ENCODE measurements at places on chromosomes 6 and 20.

DNA sequence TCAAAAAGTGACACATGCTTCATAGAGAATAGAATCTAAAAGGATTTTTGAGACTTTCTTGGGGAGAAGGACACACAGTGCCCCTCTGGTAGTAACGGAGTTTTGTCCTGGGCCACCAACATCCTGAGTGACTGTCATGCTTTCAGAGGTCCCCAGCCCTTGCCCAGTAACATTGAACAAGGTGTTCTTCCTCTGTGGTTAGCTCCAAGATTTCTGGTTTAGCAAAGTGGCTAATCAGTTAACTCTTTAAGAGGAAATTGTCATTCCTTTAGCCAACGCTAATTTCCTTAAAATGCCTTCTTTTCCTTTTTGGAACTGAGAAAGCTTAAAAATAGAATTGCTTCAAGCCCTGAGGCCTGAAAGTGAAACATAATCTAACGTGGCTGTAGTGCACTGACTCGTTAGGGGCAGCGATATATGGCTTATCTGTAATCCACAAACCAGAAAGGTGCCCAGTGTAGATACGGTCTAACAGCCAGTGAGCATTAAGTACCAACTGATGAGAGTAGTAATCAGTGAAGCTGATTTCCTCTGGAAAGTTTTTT lies 7.8 kb downstream of the E2F3 start:
- peaks cover 86% of the 10 kb centered on the region for H3K4me1 ChIP-seq
- peak overlapping the region; percentile 69 for H3K27ac ChIP-seq
- DNase-seq, result peak; percentile 87
- no peaks in the 10 kb centered on the region for H3K27me3 ChIP-seq

DNA sequence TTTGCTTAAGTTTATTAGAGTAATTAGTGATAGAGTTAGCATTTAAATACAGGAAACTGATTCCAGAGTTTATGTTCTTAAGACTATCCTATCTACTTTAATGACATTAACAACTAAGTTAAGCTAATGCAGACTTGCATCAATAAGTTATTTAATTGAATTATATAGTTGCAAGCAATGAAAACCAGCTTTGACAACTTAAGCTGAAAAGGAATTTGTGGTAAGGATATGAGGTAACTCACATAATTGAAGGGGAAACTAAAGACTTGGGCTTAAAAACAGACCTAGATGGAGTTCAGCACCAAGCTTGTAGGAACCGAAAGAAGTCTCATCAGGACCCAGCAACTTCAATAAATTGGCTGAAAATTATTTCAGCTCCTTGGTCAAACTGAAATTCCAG lies 222.3 kb downstream of the IBTK start:
- H3K27me3 ChIP-seq, result no peaks in the 10 kb centered on the region
- no peak for DNase-seq
- H3K4me3 ChIP-seq, result no peak overlapping the region
- H3K36me3 ChIP-seq, result no peaks in the 10 kb centered on the region
- H3K27ac ChIP-seq, result no peak overlapping the region

DNA sequence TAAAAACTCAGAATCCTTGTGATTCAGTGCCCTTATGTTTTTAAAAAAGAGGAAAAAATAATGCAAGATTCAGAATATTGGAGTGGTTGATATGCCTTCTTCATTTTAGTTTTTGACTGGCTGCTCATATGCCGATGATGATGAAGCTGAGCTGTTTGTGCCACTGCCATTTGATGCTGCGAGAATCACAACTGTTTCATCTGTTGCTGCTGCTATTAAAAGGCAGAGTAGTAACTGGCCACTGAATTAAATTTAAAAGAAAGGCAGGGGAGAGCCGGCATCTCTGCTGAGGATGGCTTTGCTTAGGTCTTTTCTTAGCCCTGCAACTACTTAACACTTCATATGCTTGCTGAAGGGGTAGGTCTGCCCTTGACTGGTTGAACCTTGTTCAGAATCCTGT lies 33.1 kb downstream of the CDS2 start:
- H3K27me3 ChIP-seq, result no peaks in the 10 kb centered on the region
- H3K27ac ChIP-seq, result no peak overlapping the region
- no peak for DNase-seq
- H3K36me3 ChIP-seq, result no peaks in the 10 kb centered on the region
- no peak overlapping the region for H3K4me3 ChIP-seq

GRCh38 chr6:496649-497048 lies 105.1 kb downstream of the IRF4 start:
- H3K36me3 ChIP-seq, result no peaks in the 10 kb centered on the region
- H3K4me1 ChIP-seq, result no peaks in the 10 kb centered on the region
- no peaks in the 10 kb centered on the region for H3K27me3 ChIP-seq
- H3K4me3 ChIP-seq, result no peak overlapping the region

DNA sequence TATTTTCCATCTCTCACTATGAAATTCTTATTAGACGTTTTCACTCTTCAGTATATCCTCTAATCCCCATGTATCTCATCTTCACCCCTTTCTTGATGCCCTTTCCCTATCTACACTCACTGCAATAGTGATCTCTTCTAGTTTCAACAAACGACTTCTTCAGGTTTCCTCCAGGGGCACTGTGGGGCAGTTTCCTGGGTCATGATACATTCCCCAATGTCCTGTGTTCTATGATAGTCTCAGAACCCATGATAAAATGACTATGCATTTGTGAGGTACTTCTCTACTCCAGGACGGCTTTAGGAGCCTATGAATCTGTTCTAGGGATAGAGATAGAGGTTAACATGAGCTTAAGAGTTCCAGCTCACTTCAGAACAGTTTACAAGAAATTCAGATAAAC lies 183.3 kb downstream of the FOXC1 start:
- peaks cover 10% of the 10 kb centered on the region for H3K27me3 ChIP-seq
- H3K4me3 ChIP-seq, result no peak overlapping the region
- DNase-seq, result peak; percentile 61
- H3K4me1 ChIP-seq, result peaks cover 3% of the 10 kb centered on the region
- H3K36me3 ChIP-seq, result no peaks in the 10 kb centered on the region

GRCh38 chr6:32982702-32983492 lies 14.5 kb downstream of the BRD2 start:
- peak; percentile 25 for DNase-seq
- H3K4me1 ChIP-seq, result no peaks in the 10 kb centered on the region
- no peak overlapping the region for H3K4me3 ChIP-seq
- peak overlapping the region; percentile 11 for H3K27ac ChIP-seq
- peaks cover 43% of the 10 kb centered on the region for H3K36me3 ChIP-seq
- H3K27me3 ChIP-seq, result peaks cover 6% of the 10 kb centered on the region

- no peak overlapping the region for H3K27ac ChIP-seq
- DNase-seq, result peak; percentile 86
- no peaks in the 10 kb centered on the region for H3K27me3 ChIP-seq
- 0 out of 3 replicates have a peak, but pooled peaks cover 10% of the 10 kb centered on the region for H3K36me3 ChIP-seq
Measured at GRCh38 chr6:20126789-20127653, 85.2 kb downstream of the MBOAT1 start.

- no peaks in the 10 kb centered on the region for H3K36me3 ChIP-seq
- no peak overlapping the region for H3K27ac ChIP-seq
- DNase-seq, result peak; percentile 12
- no peaks in the 10 kb centered on the region for H3K4me1 ChIP-seq
- H3K27me3 ChIP-seq, result peaks cover 14% of the 10 kb centered on the region
Measured at GRCh38 chr6:166355552-166355951, 13.2 kb upstream of the SFT2D1 start.

DNA sequence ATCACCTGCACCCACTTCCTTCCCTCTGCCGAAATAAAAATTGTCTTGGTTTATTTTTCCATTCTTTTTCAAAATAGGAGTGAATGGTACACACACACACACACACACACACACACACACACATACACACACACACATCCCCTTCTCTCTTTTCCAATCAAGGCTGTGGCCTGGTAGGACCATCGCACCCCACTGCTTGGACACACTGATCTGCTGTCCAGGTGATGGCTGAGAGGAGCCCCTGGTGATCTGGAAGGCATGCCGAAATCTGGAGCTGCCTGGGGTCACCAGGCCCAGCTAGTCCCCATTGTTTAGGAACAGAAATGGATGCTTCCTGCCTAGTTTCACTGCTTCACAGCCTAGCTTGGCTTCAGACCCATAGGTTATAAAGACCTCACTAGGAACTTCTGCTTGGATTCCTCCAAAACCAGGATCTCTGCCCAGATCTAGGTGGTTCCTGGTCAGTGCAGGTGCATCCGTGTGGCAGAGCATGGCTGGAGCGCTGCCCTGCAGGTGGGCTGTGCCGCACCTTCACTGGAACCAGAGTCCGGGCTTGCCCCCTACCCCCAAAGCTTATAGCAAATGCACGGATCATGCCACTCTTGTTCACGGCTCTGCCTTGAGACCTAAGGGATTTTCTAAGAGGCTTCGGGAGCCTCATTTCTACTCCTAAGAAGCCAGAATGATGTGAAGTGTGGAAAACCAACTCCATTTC lies 42.9 kb upstream of the DACT2 start:
- no peak overlapping the region for H3K4me3 ChIP-seq
- no peaks in the 10 kb centered on the region for H3K4me1 ChIP-seq
- H3K27ac ChIP-seq, result no peak overlapping the region
- H3K27me3 ChIP-seq, result peaks cover 43% of the 10 kb centered on the region
- H3K36me3 ChIP-seq, result no peaks in the 10 kb centered on the region

DNA sequence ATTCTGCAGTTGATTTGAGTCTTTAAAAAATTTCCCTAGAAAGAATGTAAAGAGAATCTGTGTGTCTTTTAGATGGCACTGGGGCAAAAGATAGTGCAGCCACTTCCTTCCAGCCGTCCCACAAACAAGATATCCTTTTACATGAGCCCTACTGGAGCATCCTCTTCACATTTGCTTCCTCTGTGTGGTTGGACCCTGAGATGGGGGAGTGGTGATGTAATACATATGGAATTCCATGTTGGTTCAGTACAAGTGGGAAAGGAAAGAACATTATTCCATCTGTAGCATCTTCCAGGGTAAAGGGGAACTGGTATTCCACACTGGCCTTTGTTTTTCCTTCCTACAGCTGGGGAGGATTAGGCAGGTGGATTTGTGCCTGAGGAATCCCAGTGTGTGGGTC lies 78.9 kb upstream of the ISM1 start:
- no peaks in the 10 kb centered on the region for H3K36me3 ChIP-seq
- H3K27ac ChIP-seq, result no peak overlapping the region
- H3K4me1 ChIP-seq, result no peaks in the 10 kb centered on the region
- DNase-seq, result no peak

DNA sequence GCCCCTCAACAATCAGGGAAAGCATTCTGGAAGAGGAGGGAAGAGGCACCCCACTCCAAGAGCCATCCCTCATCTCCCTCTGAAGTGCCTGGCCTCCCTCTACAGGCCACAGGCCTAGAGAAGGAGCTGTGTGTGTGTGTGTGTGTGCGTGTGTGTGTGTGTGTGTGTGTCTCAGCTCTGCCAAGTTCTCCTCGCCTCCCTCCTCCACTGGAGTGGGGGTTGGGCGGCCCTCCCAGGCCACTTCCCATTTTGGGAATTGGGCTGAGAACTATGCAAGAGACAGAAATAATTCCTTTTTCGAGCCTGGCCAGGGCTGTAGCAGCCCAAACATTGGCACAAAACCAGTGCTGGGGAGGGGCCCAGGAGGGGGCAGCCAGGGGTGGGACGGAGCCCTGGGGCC lies 35.7 kb downstream of the KCNB1 start:
- no peak overlapping the region for H3K4me3 ChIP-seq
- no peaks in the 10 kb centered on the region for H3K4me1 ChIP-seq
- no peak overlapping the region for H3K27ac ChIP-seq
- no peak for DNase-seq

GRCh38 chr20:62219101-62219991 lies 732 bp downstream of the HRH3 start:
- peaks cover 64% of the 10 kb centered on the region for H3K4me1 ChIP-seq
- no peak overlapping the region for H3K4me3 ChIP-seq
- peaks cover 50% of the 10 kb centered on the region for H3K27me3 ChIP-seq

DNA sequence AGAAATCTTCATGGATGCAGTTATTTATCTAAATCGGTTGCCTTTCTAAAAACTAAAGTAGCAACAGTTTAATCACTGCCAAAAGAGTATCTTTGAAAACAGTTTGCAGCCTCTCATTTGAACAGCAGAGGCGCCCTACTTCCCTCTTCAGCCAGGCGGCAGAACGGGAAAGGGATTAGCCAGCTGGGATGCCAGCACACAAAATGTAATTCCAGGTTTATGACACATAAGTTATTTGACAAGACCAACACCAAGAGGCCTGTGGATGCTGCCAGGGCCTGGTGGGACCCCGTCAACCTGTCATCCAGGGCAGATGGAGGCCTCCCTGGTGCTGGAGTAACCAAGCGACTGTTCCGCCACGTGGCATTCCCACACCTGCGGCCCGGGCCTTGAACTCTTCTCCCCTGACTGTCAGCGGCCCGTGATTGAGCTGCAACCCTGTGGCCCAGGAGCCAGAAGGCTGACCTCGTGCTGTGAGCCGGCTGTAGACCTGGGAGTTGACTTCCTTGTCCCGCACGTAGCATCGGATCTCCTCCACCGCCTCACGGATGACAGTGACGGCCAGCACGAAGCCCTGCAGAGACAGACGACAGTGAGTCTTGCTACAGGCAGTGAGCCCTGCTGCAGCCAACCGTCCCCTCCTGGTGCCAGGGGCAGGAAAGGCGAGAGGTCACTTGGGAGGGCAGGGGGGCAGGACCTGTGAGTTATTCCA lies 55.5 kb downstream of the ATP9A start:
- peak; percentile 28 for DNase-seq
- no peaks in the 10 kb centered on the region for H3K36me3 ChIP-seq
- peaks cover 17% of the 10 kb centered on the region for H3K27me3 ChIP-seq
- no peaks in the 10 kb centered on the region for H3K4me1 ChIP-seq

DNA sequence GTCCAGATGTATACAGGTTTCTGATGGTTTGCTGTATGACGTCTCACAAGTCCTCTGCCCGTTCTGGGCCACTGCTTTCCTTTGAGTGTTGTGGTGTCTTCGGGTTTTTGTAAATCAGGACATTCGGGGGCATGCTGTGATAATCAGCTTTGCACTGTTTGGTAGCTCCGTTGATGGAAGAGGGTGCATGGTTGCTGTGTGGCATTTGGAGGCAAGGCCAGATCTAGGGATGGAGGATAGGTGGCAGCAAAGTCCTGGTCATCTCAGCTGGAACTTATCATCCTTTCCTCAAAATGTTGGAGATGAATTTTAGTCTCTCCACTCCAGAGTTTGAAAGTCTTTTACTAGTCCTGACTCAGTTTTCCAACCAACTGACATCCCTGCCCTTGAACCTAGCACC lies 91.0 kb downstream of the SCP2D1 start:
- no peak overlapping the region for H3K27ac ChIP-seq
- H3K4me1 ChIP-seq, result no peaks in the 10 kb centered on the region

- H3K4me3 ChIP-seq, result no peak overlapping the region
- no peak overlapping the region for H3K27ac ChIP-seq
- no peaks in the 10 kb centered on the region for H3K4me1 ChIP-seq
- no peaks in the 10 kb centered on the region for H3K36me3 ChIP-seq
- peak; percentile 35 for DNase-seq
Measured at GRCh38 chr6:25717866-25718740, 36.4 kb upstream of the SLC17A4 start.

GRCh38 chr6:125753218-125753936 lies 3.9 kb downstream of the HEY2 start:
- H3K27me3 ChIP-seq, result peaks cover 16% of the 10 kb centered on the region
- H3K36me3 ChIP-seq, result no peaks in the 10 kb centered on the region
- DNase-seq, result no peak
- H3K4me1 ChIP-seq, result peaks cover 9% of the 10 kb centered on the region

- no peaks in the 10 kb centered on the region for H3K36me3 ChIP-seq
- no peaks in the 10 kb centered on the region for H3K27me3 ChIP-seq
Measured at GRCh38 chr20:51584737-51585136, 42.2 kb upstream of the NFATC2 start.

GRCh38 chr6:169931261-169931660 lies 179.8 kb downstream of the ERMARD start:
- H3K4me3 ChIP-seq, result no peak overlapping the region
- DNase-seq, result no peak
- peaks cover 41% of the 10 kb centered on the region for H3K27me3 ChIP-seq
- H3K27ac ChIP-seq, result no peak overlapping the region
